Mammary epithelial cell (primary cell): ENCODE measurements at places on chromosomes 3 and 15. TPM values are rescaled to one million over a fixed set of nuclear protein-coding genes. Genes with fewer than 3 reads are reported as not detected.

DNA sequence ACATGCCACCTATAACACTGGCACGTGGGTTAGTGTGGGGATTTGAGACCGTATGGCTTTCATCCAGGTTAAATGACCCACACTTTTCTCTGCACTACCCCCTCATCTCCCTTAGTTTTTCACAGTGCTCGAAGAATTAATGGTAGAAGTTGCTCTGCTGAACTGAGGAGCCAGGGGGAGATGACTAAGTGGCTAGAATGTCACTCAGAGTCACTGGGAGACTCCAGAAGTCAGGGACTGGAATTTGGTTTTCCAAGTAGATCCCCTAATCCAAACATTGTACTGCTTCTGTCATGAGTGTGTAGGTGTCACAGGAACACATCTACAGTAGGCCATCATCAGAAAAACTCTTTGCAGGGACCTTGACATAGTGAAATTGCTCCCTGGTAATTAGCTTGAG lies 181.0 kb upstream of the RASGRP1 start:
- no peak for DNase-seq

DNA sequence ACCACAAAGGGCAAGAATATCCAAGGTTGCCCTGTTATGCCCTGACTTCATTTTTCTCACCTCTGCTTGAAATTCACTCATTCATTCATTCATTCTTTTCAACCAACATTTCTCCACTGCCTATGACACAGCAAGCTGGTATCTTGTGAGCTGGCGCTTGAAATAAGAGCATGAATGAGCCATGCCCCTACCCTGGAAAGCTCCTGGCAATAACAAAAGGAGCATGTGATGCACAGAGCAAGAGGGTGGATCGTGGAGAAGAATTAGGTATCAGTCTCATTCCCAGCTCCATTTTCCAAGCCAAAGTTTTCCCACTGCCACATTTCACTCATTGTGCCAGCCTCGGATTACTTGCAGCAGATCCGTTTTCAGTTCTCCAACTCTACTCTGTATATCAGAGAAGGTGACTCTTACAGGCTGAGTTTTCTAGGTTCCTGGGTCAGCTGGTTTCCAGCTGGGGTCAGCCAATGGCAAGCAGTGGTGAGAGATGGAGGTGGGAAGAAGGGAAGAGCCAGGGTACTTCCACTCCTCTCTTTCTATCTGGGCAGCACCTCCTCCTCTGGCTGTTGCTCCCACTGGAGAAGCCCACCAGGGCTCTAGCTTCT lies 144.8 kb downstream of the SUCLG2 start:
- peak; percentile 31 for DNase-seq

DNA sequence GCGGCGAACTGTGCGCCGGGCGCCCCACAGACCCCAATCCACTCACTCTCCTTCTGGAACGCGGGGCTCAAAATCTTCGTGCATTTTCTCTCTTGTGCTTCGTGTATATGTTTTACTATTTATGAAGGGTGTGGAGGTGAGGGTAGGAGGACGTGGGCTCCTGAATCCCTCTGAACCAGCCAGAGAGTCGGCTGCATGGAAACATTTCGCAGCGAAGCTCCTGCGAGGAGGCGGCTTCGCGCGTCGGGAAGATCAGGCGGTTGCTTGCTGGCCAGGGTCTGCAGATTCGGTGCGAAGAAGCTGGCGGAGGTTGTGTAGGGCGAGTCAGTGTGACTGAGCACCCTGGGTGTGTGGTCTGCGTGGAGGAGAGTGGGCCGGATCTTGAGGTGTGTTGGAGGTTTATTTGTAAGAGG lies 1.1 kb downstream of the CNTN4 start:
- no peak for DNase-seq

- no peak for DNase-seq
Measured at GRCh38 chr3:16364963-16365362, 100.0 kb downstream of the OXNAD1 start.

- DNase-seq, result no peak
Measured at GRCh38 chr3:8903191-8903590, 60.1 kb downstream of the RAD18 start.

- no peak for DNase-seq
Measured at GRCh38 chr3:139358841-139359562, 15.2 kb downstream of the MRPS22 start.

- no peak for DNase-seq
Measured at GRCh38 chr3:58137306-58137705, 73.5 kb downstream of the DNASE1L3 start.

Gene TGM4
- total RNA-seq, result 0.33 TPM

Gene SIDT1
- 0.29 TPM in 1 of 2 replicates, not detected in the other for total RNA-seq

Gene HIGD2B
- not detected in 2 replicates for total RNA-seq

Gene SNX22
- 0.17 TPM for total RNA-seq
